Muscle of leg (tissue), 16 donors: ENCODE measurements at places on chromosomes 1 and 21.

DNA sequence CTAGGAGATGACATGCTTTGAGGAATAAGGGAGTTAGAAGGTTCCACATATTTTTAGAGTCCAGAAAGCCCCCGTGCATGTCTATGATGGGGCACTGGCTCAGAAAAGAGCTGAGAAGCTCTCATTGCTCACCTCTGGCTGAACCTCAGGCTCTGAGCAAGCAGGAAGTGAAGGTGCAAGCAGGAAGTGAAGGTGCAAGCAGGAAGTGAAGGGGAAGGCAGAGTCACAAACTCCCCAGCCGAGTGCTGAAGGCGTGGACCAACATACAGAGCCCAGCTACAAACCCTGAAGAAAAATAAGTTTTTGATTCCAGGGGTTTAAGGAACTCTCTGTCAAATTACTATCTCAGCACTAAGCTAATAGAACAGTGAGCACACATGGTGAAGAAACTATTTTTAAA lies 7.0 kb downstream of the KRTAP10-8 start:
- no peak for DNase-seq

- DNase-seq = no peak
These were observed 1.3 kb upstream of the NECTIN4 start for GRCh38 chr1:161090617-161091016.

- no peak for DNase-seq
These were observed 474.0 kb downstream of the PLPP3 start for GRCh38 chr1:56105397-56105796.

GRCh38 chr1:101145449-101145820 lies 91.4 kb upstream of the S1PR1 start:
- DNase-seq = no peak

DNA sequence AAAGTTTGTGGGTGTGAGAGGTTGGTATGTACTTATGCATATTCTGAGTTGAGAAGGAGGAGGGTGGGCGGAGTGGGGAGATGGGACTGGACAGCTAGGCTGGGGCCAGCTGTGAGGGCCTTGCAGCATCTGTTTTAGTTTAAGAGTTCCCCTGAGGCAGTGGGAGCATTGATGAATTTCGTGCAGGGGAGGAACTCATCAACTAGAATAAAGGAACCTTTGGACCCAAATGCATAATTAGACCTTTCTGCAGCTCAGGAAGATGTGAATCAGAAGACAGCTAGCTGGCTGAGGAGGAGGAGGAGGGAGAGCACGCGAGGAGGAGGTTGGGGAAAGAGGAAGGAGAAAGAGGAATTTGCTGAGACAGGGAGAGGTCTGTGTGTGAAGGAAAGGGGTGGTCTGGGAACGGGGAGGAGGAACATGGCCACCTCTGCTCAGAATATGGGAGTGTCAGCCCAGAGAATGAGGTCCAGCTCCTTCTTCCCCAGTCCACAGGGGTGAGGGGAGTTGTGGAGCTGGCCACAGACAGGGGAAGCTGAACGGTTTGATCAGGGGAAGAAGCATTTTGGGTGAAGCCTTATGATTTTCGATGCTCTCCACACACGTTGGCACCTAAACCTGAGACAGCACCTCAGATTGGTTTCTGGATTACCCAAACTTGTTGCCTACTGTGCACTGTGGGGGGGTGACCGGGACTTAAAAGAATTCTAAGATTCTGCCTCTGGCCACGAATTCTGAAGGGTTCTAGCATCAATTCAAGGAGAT lies 27.7 kb downstream of the MYOG start:
- DNase-seq = peak; percentile 84

DNA sequence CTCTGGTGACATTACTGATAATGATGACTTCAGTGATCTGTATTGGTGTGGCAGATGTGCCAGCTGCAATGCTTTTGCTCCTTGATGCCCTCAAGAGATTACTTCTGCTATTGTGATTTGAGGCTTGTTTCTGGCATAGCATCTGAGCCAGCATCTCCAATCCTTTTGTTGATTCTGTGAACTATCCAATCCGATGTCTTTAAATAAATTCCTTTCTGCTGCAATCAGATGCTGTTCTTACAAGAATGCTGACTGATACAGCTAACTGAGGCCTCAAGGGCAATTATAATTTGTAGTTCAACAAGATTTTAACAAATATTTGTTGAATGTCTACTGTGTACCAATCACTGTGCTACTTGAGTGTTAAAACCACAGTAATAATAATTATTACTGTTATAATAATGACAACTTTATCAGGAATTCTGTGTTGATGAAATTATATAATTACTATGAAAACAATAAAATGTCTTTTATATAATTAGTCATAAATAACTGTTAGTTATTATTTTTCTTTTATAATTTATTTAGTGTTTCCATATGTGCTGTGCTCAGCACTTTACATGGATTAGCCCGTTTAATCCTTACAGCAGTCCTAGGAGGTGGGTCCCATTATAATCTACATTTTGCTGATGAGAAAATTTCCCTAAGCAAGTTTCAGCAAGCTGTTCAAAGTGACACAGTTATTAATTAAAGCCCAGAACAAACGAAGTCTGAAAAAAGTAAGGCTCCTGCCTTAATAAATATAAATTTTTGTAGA lies 308.2 kb downstream of the BRINP3 start:
- DNase-seq = peak; percentile 25

- DNase-seq = peak; percentile 58
These were observed 4.6 kb downstream of the FCRLB start for GRCh38 chr1:161725908-161726472.

DNA sequence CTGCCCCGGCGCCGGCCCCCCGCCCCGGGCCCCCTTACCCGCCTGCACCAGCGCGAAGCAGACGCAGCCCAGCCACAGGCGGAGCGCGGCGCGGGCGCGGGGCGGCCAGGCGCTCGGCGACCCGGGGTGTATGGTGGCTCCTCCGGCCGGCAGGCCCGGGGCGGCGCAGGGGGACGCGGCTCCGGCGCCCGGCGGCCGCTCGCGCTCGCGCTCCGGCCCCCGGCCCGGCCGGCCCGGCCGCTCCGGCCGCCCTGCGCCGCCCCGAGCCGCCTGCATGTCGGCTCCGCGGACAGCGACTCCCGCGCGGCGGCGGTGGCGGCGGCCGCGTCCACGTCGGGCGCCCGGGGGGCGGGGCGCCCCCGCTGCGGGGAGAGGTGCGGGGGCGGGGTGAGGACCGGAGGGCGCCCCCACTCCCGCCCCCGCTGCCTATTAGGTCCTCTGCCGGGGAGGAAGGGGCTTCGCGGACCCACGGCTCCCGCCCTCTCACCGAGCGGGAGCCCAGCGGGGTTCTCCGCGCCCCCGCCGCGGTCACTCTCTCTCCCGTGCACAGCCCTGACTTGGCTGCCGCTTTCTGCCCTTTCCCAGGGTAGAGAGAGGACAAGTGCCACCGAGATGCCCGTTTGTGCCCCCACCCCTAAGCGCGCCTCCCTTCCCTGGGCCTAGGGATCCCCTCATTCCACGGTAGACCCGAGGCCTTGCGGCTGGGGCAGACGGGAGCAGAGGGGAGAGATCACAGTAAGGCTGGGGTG lies at the start of gene FNDC5:
FNDC5 (minus strand) TSS at position 298 of the 749 bp plus-strand sequence.
- peak; percentile 79 for DNase-seq

GRCh38 chr1:55777545-55777944 lies 562.4 kb upstream of the USP24 start:
- no peak for DNase-seq

GRCh38 chr1:67239738-67240137 lies 67.9 kb upstream of the IL12RB2 start:
- no peak for DNase-seq

GRCh38 chr1:67590329-67590728 lies 94.7 kb upstream of the GADD45A start:
- peak; percentile 50 for DNase-seq

DNA sequence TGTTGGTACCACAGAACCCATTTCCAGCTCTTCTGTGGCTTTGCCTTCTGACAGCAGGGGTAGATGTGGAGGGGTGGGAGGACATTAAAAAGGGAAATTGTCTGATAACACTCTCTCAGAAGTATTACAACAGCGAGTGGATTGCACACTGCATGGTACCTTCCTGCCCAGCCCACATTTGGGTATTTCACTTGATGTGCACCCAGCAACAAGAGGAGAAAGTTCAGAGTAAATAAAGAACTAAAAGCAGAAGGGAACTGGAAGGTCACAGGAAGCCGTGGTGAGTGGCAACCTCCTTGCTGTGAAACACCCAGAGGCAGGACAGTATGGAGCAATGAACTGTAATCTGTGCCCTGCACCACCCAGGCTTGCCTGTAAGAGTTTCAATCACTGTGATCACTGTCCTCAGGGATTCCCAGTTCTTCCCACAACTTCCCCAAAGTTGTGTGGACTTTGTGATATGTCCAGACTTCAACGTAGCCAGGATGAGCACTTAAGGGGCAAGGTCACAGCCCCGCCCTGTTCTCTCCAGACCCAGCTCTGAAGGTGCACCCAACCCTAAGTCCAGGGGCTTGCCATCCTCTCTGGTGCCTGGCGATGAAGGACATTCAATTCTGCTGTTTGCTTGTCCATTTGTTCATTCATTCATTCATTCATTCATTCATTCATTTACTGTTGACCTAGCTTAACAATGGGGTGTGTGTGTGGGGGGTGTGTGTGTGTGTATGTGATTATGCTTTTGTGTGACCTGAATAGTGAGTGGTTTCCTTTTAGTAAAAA lies 18.7 kb upstream of the F5 start:
- DNase-seq = peak; percentile 16

DNA sequence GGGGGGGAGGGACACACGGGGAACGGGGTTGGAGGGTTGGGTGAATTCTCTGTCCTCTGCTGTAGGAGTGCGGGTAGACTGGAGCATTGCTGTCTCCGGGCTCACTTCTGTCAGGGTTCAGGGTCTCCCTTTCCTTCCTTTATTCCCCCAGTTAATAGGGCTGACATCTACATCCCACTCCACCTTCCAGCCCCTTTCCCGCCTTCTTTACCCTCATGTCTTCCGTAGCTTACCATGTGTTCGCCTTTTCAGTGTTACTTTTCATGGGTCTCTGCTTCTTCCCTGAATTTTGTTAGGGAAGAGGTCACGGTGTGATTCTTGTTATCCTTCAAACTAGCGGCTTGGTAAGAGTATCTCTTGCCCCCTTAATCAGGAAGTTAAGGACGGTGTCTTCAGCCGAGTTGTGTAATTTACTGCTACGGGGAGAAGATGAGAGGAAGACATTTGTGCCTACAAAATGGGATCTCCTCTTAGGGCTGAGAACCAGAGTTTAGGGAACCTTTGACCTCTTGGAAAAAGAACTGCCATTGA lies 917 bp downstream of the RAP1A start:
- no peak for DNase-seq

GRCh38 chr1:24961961-24962861 lies 32.1 kb upstream of the RUNX3 start:
- no peak for DNase-seq

GRCh38 chr1:238153253-238153652 lies 262.5 kb upstream of the ZP4 start:
- DNase-seq = no peak

GRCh38 chr21:28790335-28790734 lies 202.3 kb downstream of the LTN1 start:
- DNase-seq = no peak

GRCh38 chr21:37767984-37768383 lies 148.3 kb downstream of the KCNJ6 start:
- DNase-seq = no peak

DNA sequence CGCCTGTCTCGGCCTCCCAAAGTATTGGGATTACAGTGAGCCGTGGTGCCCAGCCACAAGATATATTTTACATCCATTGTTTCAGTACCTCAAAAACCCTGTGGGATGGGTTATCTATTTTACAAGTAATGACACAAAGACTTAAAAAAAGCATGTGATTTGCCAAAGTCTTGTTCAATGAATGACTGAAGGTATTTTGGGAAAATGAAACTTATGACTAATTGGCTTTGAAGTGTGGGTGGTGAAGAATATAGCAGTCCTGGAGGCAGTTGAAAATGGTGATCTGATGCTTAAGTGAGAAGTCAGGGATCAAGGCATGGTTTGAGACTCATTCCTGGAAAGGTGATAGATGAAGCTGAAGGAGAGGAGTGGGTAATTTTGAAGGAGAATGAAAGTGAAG lies 3.0 kb downstream of the SWT1 start:
- DNase-seq = no peak

DNA sequence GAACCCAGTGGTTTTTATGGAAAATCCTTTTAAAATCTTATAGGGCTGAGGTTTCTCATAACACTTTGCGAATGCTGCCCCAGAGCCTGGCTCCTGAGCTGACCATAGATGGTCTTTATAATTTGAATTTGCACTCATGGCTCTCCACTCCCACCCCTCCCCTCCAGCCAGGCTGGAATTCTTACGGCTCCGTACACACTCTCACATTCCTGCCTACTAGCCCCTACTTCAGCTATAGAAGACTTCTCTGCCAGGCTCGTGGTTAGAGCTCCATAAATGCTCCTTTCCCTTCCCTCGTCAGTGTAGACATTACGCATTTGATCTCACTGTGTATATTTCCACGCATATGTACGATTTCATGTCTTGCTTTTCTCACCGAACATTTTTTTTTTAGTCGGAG lies 5.4 kb upstream of the HSPG2 start:
- no peak for DNase-seq

DNA sequence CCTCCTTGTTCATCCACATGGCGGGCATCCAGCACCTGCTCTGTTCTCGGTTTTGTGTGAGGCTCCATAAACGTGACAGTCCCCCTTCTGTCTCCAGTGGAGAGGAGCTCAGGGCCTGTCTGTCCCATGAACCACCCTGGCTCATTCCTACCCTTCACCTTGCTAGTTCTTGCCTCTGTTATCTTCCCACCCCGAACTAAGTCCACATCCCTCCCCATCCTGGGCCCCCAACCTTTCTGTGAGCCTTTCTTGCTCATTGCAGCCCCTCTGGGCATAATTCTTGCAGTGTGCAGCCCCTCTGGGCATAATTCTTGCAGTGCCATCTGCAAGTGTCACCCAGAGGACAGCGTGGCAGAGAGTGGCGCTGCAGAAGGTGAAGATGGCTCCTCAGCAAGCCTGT lies 216.7 kb upstream of the TMEM51 start:
- DNase-seq = no peak

GRCh38 chr21:15278851-15279250 lies 214.1 kb upstream of the NRIP1 start:
- no peak for DNase-seq

DNA sequence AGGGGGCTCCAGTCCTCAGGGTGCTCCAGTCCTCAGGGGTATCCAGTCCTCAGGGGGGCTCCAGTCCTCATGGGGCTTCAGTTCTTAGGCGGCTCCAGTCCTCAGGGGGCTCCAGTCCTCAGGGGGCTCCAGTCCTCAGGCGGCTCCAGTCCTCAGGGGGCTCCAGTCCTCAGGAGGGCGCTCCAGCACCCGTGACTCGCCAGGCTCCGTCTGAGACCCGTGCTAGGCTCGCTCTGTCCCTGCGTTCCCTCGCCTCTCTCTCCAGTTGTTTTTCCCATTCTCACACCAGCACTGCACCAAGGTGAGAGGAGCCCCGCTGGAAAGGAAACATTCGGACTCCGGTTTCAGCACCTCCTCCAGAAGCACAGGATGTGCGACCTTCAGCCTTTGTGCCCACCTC lies 9.4 kb upstream of the OR2M2 start:
- no peak for DNase-seq

GRCh38 chr1:199878823-199879222 lies 148.7 kb upstream of the NR5A2 start:
- peak; percentile 20 for DNase-seq
